Activated T-helper 1 cell treated with anti-CD3 and anti-CD28 coated beads, Interleukin-2, amount 50 U/mL, for 16 hours (primary cell): ENCODE measurements at places on chromosomes 7 and 10.

- no peak for DNase-seq
Observed at GRCh38 chr7:44415510-44415909, 74.9 kb downstream of the NUDCD3 start.

- no peak for DNase-seq
Observed at GRCh38 chr10:68787813-68788212, 39.5 kb upstream of the STOX1 start.

- DNase-seq = no peak
Observed at GRCh38 chr7:101754424-101755159, 62.8 kb upstream of the CUX1 start.

GRCh38 chr10:70328018-70328417, 44.2 kb upstream of the NPFFR1 start:
- no peak for DNase-seq

DNA sequence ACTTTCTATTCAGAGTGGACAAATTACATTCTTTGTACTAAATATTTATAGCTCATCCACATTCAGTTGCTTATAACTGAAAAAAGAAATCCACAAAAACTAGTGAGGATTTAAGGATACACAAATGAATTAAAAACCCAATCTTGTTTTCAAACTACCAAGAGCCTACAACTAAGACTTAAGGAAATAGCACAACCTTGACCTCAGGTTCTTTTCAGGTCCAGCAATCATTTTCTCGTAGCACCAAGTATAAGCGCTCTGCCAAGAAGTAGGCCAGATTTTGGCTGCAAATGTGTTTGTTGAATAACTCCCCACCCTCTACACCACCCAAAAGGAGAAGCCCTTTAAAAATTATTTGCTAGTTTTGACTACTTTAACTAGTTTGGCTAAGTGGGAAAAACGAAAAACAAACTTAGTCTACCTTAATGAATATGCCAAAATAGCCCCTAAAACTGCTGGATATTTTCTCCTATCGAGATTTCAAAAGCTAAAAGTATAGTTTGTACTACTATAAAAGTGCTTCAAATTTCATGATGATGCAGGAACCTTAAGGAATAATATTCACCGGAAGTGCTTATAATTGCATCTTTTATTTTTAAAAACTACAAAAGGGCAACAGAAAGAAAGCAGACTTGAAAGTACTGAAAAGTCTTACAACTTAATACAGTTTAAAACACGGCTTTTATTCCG, 2.7 kb upstream of the KMT2E start:
- DNase-seq = no peak

GRCh38 chr10:120632942-120633341, 175.9 kb downstream of the PLPP4 start:
- DNase-seq = no peak

DNA sequence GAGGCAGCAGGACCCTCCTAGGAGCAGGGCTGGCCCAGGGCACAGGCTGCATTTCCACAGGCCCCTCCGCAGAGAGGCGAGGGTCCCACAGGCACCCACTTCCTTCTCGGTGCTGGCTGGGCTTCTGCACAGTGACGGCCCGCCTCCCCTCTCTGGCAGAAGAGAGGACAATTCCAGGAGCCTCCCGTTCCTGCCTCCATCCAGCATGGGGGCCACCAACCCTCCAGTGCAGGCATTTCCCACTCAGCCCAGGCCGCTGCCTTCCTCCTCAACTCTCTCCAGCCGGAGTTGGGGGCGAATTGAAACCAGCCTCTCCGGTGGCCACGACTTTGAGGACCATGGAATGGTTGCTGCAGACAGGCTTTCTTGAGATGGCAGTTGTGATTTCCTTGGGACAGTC, 125.0 kb upstream of the PPP2R2D start:
- DNase-seq = no peak

GRCh38 chr7:39609113-39609934, 14.0 kb upstream of the RALA start:
- no peak for DNase-seq

- no peak for DNase-seq
Observed at GRCh38 chr10:98509745-98510144, 63.0 kb upstream of the HPS1 start.

GRCh38 chr7:150396851-150397260, 17.7 kb downstream of the ZNF775 start:
- DNase-seq = no peak

- no peak for DNase-seq
Observed at GRCh38 chr10:8346861-8347260, 292.4 kb downstream of the GATA3 start.

- DNase-seq = no peak
Observed at GRCh38 chr7:82697897-82698296, 254.3 kb upstream of the CACNA2D1 start.

DNA sequence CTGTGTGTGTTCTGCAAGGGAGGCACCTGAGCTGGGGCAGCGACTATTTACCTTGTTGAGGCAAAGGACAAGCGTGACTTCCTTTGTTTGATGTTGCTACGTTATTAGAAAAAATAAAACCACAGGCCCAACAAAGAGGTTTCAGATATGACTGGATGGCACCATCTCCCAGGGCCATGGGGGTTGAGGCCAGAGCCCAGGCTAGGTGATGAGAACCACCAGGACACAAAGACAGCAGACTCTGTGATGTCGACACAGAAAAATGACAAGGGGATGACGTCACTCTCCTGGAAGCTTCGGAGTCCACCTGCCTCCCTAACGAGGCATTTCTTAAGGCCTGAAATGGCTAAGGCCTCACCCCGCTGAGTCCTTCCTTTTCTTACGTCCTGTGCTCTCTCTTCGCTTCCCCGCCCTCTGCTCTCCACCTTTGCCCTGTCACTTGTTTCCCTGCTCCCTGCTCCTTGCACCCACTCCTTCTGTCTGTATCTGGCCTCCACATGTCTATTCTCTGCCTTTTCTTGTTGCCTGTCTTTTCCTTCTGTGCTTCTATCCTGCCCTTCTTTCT, 83.0 kb upstream of the ADRB1 start:
- DNase-seq = peak; percentile 8

DNA sequence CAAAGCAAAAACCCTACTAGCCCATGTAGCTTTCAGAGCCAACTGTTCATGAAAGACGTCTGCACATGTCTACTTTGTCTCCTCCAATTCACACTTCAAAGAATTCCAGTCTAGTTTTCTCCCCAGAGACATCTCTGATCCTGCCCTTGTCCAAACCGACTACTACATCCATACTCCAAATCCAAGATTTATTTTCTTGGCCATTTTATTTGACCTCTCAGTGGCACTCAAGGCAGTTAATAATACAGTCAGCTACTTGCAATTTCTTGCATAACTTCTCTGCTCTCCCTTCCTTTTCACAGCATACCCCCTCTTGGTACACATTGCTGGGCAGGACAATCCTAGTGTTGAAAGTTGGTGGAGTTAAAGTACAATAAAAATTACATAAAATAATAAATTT, 170.9 kb upstream of the INHBA start:
- DNase-seq = no peak

GRCh38 chr10:109411917-109412316, 511.4 kb downstream of the XPNPEP1 start:
- no peak for DNase-seq

GRCh38 chr7:134548877-134549276, at the start of gene AKR1B15:
AKR1B15 (plus strand) TSS chr7:134549110; CDS start chr7:134564620, 15,510 bp downstream.
- no peak for DNase-seq

DNA sequence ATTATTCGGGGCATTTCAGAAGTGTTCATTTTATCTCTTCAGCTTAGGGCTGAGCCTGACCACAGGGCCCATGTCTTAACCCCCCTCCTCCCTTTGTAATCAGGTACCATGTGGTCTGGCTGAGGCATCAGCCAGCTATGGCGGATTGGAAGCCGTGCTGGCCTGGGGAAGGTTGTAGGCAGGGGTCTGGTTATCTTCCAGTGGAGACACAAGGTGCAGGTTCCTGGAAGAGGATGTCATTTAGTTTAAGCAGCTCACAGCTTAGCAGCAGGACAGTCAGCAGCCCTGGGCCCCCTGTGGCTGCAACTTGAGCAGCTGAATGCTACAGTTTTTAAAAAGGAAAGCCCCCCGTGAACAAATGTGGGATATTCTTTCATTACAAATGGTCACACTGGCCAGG, 22.1 kb downstream of the BAG3 start:
- no peak for DNase-seq

- no peak for DNase-seq
Observed at GRCh38 chr10:75083972-75084833, 27.3 kb upstream of the SAMD8 start.

DNA sequence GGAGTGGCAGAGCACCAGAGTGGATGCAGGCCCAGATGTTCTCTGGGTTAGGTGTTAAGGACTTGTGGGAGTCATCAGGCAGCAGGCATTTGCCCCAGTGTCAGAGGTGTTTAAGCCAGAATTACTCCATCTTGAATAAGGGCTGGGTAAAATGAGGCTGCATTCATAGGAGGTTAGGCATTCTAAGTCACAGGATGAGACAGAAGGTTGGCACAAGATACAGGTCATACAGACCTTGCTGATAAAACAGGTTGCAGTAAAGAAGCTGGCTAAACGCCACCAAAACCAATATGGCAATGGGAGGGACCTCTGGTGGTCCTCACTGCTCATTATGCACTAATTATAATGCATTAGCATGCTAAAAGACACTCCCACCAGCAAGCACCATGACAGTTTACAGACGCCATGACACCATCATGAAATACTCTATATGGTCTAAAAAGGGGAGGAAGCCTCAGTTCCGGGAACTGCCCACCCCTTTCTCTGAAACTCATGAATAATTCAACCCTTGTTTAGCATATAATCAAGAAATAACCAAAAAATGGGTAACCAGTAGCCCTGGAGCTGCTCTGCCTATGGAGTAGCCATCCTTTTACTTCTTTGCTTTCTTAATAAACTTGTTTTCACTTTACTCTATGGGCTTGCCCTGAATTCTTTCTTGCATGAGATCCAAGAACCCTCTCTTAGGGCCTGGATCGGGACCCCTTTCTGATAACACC, 882 bp upstream of the LRRC61 start:
- no peak for DNase-seq

- no peak for DNase-seq
Observed at GRCh38 chr7:34373940-34374339, 284.1 kb upstream of the NPSR1 start.

DNA sequence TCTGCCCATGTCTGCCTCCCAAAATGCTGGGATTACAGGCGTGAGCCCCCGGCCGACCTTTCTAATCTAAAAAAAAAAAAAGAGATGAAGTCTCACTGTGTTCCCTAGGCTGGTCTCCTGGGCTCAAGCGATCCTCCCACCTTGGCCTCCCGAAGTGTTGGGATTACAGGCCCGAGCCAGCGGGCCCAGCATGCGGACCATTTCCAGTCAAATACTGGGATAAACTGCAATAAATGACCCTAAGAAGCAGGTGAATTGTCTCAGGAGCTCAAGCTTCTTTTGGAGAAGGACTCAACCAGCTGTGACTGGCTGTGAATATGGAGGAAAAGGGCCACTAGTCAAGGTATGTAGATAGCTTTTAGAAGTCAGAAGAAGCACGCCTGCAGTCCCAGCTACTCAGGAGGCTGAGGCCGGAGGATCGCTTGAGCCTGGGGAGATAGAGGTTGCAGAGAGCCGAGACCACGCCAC, 550 bp upstream of the CREM start:
- DNase-seq = no peak

GRCh38 chr10:31508234-31508633, 189.2 kb downstream of the ZEB1 start:
- DNase-seq = no peak

DNA sequence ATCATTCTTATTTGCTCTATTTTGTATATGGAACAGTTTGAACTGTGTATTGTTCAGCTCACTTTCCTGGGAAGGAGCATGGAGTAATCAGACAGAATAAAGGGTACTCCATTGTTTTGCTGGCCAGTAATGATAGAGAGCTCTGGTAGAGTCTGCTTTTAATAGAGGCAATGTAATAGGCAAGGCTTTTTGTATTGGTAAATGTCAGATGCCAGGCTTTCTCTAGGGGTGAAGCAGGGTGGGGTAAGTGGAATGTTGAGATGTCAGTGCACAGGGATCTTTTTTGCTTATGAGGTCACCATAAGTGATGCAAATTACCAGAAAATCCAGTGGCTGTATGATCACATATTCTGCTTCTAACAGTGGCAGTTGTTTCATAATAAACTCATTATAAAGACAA, 1088.3 kb upstream of the SORCS1 start:
- DNase-seq = no peak

- DNase-seq = no peak
Observed at GRCh38 chr10:79237454-79238157, 109.7 kb upstream of the PPIF start.

DNA sequence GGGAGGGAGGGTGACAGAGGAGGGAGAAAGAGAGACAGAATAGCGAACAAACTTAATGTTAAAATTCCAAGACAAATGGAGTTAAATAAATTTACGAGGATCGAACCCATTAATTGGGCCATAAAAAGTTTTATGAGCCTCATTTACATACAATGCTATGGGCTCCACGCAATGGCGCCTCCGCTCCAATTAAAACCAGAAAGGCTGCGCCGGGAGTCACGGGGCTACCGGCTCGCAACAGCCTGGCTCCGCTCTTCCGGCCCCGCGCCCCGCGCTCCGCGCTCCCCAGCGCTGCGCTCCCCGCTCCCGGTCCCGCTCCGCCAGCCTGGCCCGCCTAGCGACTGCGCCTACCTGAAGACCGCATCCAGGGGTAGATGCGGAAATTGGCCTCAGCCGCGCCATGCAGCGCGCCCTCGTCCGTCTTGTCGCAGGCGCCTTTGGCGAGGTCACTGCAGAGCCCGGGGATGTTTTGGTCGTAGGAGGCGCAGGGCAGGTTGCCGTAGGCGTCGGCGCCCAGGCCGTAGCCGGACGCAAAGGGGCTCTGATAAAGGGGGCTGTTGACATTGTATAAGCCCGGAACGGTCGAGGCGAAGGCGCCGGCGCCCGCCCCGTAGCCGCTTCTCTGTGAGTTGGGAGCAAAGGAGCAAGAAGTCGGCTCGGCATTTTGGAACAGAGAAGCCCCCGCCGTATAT, 513 bp downstream of the HOXA7 start:
- DNase-seq = no peak

DNA sequence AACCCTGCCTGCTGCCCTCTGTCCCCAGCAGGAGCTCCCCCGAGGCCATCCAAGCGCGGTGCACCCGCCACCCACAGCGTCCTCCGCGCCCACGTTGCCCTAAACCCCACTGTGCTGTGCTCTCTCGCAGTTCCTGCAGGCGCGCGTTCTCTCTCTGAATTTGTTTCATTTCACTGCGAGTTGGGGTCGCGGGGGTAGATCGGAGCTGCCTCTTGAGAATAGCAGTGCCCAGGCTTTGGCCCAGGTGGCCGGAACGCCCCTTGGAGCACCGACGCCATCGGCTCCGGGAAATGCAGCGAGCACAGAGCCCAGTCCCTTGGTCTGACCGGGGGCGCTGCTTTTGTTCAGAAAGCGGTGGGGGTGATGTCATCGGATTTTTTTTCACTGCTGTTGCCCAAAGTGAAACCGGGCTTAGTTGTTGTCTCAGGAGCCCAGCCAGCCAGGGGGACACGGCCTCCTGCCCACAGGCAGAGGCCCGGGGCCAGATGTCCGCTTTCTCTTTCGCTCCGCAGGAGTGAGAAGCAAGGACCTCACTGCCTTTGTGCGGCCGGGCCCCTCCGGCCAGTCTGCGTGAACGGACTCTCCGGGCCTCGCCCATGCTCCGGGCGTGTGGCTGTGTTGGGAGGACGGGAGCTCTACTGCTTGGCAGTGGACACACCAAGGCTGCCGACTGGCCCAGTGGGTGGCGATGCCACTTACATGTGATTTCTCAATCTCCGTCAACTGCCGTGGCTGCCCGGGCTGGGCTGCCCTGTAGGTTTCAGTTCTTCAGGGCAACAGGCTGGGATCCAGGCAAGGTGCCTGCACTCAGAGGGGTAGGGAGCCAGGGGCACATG, 43.1 kb downstream of the FOXK1 start:
- DNase-seq = no peak
